ENCODE measurements at places on chromosomes 5 and 9. TPM values are rescaled to one million over a fixed set of nuclear protein-coding genes. Genes with fewer than 3 reads are reported as not detected.

DNA sequence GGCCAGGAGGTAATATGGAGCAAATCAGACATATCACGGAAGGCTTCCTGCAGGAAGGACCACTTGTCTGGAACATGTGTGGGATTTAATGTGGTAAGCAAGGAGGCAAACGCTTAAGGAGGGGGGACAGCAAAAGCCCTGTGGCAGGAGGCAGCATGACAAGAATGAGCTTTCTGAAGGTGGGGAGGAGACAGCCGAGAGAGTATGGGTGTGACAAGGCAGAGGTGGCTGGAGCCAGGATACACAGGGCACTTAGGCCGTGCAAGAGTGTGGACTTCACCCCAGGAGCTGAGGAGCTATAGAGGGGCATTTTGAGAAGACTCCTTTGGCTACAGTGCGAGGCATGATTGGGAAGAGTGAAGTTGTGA is 14.4 kb upstream of the S1PR3 start:
- no peak for DNase-seq

- no peak for DNase-seq
These were observed 498 bp downstream of the ZNF367 start for GRCh38 chr9:96417661-96418082.

GRCh38 chr5:33557605-33558004 is 116.8 kb downstream of the TARS1 start:
- no peak for DNase-seq

DNA sequence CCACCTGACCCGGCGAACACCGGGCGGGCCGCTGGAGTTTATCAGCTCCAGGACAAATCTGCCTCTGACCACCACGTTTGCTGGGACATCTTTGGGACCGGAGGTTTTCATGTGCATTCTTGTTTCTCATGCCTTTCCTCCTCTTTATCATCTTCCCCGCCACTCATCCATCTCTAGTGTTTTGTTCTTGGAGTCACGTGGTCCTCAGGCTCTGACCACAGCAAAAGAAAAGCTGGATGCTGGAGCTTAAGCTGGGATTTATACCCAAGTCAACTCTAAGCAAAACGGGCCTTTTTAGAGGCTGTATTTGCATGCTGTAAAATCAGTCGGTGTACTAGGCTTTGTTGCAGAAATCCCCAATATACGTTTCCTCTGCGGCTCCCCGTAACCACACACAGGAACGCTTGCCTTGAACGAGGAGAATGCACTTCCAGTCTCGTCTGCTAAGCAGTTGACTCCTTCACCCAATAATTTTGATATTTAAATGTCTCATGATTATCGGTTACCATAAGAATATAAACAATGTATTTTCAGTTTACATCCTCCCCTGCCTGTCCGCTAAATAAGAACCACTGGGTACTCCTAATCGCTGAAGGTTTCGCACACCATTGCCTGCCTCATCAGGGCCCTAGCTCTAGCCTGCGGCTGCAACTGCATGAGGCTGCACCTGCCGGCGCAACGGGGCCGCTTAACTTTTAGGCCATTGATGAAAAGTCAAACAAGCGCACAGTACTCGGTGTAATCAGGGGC is 560 bp upstream of the NDUFS6 start:
- DNase-seq: peak; percentile 23

DNA sequence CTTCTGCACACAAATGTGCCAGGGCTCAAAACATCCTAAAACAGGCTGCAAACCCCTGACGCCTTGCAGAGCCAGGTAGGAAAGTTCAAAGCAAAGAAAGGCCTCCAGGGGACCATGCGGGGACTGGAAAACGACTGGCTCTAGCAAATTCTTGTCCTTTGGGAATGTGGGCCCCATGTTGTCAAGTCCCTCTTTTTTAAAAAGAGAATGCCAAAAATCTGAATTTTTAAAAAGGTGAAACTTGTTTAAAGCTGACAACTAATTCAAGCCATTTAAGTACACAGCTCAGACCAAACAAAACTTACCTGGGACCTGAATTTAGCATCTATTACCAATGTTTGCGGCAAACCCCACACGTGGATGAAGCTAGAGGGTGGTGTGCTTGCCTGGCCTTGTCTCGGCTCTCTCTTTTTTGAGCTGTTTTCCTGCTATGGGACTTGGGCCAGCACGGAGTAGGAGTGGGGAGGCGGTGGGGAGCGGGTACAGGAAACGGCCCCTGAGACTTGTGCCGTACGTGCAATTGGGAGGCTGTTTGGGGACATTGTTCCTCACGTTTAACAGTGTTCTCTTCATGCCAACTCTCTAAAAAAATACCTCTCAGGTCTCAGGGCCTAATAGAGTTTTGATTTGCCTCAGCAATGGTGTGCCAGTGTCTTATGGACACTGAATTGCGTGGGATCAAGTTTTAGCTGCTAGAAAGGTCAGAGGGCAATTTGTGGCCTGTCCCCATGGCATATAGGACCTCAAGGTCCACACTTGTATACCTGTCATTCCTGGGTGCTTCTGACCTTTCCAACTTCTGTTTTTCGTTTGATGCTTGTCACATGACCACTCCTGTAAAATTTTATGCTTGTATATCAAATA is 15.1 kb upstream of the PHF19 start:
- no peak for DNase-seq

GRCh38 chr9:94944626-94945025 is 218.1 kb downstream of the AOPEP start:
- DNase-seq: no peak

DNA sequence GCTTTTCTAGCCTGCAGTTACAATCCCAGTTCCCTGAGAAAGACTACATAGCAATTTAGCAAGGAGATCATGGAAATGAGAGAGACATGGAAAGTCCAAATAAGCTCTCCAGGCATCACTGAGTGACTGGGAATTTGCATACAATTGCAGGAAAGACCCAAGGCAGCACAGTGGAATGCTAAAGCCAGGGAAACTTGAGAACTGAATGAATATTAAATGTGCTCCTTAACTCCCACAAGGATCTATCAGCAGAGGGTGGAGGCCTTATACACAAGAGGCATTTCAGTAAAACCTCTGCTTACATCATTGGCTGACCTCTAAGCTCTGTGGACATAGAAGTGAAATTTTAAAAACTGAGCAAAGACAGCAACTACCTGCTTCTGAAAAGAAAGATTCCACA is 355.6 kb upstream of the DAB2 start:
- DNase-seq: peak; percentile 93

DNA sequence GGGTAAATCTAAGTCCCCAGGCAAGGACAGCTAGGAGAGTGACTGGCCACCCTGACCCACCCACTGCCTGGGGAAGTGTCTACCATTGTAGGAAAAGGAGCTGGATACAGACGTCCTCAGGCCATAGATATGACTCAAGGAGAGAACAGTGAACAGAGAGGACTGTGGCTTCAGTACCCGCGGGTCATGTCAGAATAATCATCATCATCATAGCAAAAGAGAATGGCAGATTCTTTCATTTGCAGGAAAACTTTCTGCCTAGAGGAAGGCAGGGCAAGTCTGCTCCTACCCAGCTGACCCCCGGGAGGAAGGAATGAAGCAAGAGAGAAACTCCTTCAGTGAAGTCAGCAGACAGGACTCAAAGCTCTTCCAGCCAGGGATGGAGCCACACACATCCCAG is 52.2 kb upstream of the UBTD2 start:
- DNase-seq: no peak

GRCh38 chr5:2066373-2066772 is 183.6 kb upstream of the IRX4 start:
- DNase-seq: no peak

DNA sequence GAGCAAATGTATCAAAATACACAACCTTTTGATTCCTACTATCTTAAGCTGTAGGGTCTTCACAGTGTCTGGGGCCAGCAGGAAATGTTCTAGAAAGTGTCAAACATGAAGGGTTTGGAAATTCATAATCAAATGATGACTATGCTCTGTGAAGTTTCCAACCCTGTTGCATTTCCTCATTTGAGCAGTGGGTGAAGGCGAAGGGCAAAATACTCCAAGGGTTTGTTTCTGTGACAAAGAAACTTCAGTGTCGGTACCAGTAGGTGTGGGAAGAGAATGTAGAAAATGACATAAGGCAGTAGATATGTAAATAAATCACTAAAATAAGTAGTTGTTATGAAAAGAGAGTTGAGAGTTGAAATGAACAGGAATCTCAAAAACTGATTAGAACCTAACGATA is 576 bp downstream of the ALDOB start:
- no peak for DNase-seq

DNA sequence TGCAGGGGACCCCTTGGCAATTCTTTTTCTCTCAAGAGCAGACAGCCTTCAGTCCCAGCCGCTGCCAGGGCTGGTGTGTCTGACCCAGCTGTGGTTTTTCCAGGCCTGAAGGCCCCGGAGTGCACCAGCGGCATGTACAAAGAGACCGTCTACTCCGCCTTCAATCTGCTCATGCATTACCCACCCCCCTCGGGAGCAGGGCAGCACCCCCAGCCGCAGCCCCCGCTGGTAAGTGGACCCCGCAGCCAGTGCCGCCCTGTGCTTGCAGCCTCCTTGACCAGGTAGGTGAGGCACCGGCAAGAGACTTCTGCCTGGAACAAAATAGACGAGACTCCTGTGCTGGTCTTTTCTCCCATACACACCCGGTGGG is 1.3 kb downstream of the TCF7 start:
- DNase-seq: no peak

Gene CXCL14
- 0.18 TPM for total RNA-seq

Gene DEPDC1B
- 1.2 TPM for total RNA-seq

Gene NEUROG1
- not detected for total RNA-seq

Gene WNK2
- not detected for total RNA-seq

Gene OBP2B
- not detected for total RNA-seq
